ENCODE measurements at places on chromosomes 2 and 18.

DNA sequence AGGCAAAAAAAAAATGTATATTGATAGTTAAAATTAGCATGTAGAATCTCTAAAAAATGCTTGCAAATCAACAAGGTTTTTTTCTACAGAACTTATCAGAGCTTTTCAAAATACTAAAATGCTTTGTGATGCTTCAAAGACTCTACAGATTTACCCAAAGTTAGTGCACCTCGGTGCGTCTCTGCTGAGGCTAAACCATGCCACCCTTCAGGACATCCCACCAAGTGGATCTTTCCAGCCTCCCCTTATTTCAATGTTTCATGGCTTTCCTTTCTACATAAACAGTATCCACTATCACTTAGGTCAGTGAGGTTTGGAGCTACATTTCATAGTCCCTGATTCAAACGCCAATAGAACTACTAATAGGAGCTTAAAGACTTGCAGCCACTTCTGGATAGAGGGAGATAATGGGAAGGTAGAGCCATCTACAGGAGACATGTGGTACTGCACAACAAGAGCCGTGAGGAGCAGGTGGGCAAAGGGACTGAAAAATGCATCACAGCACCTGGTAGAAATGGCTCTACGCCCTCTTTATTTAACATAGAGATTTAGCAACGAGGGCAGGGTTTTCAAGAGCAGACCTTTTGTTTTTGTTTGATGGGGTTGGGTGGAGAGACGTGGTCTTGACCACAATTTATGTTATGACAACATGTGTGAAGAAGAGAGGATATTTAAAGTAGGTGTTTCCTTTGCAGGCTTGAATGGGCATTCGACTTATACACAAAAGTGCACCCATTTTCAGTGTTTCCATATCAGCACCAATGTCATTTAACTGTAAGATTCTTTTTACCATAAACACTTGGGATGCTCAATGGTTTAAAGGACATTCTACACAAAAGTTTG is 56.1 kb upstream of the SLC35G4 start:
- peak; percentile 42 for DNase-seq

DNA sequence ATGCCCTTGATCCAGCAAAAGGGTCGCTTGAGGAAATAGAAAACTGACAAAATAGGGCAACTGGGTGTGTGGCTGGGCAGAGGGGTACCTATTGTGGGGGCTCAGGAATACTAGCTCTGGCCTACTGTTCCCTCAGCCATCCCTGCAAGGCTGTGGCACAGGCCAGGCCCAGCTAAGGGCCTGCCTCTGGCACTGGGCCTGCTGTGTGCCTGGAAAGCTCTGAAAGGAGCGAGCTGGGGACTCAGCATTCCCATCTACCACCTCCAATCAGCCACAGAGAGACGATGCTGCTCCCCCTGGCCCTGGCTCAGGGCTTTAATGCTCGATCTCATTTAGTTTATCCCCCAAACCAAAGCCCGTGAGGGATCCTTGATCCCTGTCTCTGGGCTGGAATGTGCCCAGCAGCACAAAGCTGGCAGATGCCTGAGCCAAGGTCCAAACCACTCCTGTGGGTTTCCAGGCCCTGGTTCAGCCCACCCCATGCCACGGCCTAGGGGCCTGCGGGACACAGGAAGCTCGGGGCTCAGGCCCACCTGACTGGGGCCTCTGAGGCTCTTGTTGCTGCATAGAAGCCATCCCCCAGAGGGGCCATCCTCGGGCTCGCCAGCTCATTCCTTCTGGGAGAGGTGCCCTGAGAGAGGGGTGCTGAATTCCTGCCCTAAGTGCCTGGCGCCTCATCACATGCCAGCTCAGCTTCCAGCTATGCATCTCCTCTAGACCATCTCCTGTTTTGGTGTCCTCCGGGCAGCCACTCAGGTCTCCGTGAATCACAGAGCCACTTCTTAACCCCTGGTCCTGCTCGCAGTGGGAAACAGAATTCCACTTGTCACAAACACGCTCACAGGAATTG is 43.0 kb upstream of the KCNF1 start:
- DNase-seq, result no peak

DNA sequence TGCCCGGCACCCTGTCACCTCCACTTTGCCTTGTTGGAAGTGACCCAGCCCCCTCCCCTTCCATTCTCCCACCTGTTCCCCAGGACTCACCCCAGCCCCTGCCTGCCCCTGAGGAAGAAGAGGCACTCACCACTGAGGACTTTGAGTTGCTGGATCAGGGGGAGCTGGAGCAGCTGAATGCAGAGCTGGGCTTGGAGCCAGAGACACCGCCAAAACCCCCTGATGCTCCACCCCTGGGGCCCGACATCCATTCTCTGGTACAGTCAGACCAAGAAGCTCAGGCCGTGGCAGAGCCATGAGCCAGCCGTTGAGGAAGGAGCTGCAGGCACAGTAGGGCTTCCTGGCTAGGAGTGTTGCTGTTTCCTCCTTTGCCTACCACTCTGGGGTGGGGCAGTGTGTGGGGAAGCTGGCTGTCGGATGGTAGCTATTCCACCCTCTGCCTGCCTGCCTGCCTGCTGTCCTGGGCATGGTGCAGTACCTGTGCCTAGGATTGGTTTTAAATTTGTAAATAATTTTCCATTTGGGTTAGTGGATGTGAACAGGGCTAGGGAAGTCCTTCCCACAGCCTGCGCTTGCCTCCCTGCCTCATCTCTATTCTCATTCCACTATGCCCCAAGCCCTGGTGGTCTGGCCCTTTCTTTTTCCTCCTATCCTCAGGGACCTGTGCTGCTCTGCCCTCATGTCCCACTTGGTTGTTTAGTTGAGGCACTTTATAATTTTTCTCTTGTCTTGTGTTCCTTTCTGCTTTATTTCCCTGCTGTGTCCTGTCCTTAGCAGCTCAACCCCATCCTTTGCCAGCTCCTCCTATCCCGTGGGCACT is 4.5 kb downstream of the RETREG2 start:
- DNase-seq, result no peak

DNA sequence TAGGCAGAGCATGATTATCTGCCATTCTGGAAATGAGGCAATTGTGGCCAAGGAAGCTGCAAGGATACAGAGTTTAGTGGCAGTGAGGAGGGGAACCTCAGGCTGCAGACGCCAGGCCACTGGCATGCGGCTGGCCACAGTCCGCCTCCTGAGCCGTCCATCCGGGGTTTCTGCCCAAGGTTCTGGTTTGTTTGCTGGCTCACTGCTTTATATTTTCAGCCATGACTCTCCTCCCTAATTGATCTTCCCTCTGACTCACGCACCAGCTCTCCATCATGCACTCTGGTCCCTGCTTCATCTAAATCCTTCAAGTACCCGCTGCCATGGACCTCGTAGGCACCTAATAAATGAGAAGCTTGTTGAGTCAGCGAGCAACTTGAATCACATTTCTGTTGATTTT is 107.8 kb upstream of the REV1 start:
- DNase-seq, result no peak

- no peak for DNase-seq
Observed at GRCh38 chr2:64793701-64794100, 140.0 kb upstream of the SERTAD2 start.

- no peak for DNase-seq
Observed at GRCh38 chr2:233691443-233692433, 952 bp upstream of the UGT1A6 start.

- DNase-seq, result no peak
Observed at GRCh38 chr2:122519366-122519765, 763.9 kb downstream of the TSN start.

- DNase-seq, result no peak
Observed at GRCh38 chr2:24919506-24920097, 435 bp downstream of the ADCY3 start.

- DNase-seq, result no peak
Observed at GRCh38 chr2:8535821-8536685, 145.8 kb upstream of the ID2 start.

DNA sequence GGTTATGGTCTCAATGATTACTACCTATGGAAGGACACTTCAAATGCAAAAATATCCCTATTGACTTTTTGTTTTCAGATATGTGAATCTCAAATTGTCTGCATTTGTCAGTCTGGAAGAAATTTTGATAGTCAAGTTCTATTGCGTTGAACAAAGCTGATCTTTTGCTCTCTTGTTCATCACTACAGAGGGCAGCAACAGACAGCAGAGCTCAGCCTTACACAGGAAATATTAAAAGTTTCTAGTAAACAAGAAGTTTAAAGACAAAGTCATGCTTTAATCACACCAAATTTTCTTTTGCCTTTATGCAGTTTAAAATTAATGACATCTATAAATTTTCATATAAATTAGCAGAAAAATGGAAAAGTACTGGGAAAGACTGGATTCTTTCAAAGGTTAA is 617.5 kb downstream of the NR4A2 start:
- no peak for DNase-seq

GRCh38 chr18:49754866-49755265 is 58.5 kb downstream of the ACAA2 start:
- no peak for DNase-seq

DNA sequence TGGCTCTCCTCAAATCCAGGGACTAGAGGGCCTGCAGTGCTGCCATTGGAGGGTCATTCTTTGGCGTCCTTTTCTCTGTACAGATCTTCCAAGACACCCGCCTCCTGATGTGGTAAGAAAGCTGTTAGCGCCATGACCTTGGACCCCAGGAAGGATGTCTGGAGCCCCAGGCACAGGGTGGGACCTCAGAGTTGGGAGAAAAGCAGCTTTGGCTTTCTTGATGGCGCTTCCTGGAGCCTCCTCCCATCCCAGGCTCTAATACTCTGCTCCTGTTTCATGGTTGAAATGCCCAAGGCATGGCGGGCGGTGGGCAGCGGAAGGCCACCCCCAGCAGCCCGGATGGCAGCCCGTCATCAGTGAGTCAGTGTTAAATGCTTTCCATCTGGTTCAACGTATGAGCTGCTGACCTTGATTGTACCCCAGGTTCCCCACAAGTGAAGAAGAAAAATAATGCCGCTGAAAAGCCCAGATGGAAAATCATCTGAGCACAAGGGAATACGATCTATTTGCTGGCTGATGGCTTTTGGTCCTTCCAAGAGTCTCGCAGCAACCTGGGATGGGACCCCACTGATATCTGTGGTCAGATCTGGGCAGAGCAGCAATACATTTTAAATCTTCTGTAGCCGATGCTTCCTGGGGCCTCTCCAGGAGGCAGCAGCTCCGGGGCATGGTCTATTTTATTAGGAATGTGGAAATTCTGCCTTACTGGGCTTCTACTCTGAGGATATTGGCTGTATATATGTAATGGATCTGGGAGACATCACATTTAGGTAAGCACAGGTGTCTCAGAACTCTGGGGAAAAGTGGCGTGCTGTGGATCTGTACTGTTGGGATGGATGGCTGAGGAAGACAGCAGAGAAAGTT is 15.1 kb downstream of the ACKR3 start:
- DNase-seq, result no peak

- DNase-seq, result no peak
Observed at GRCh38 chr2:223508372-223508771, 93.8 kb downstream of the SCG2 start.

GRCh38 chr2:38533757-38534545 is 68.8 kb downstream of the HNRNPLL start:
- no peak for DNase-seq

GRCh38 chr18:60019463-60019840 is 119.7 kb downstream of the PMAIP1 start:
- no peak for DNase-seq

DNA sequence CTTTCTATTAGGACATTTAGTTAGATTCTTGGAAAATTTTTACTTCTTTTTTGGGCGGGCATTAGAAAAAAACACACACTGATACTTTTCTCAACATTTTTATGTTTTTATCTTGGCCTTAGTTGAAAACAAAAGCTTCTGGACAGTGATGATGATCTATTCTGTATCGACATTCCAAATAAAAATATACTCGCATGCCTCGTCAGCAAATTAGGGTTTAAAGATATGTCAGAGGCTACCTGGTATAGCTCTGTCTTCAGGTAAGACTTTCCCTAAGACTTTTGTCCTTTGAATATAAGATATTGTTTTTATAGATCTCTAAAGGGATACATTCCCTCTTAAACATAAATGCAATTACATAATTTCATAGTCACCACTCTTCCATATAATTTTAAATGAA is 816.8 kb downstream of the LRP1B start:
- DNase-seq, result no peak

DNA sequence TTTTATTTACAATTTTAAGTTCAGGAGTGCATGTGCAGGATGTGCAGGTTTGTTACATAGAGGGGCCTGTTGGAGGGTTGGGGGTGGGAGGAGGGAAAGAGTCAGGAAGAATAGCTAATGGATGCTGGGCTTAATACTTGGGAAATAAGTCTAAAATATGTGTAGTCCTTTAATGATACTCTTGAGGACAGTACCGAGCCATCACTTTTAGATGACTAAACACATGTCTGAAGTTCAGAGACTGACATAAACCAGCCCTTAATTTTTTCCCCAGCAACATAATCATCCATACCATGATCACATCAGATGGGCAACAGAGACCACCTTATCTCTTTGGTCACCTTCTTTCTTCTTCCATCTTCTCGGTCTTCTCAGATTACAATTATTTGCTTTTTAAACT is 189.1 kb upstream of the COL3A1 start:
- no peak for DNase-seq

- no peak for DNase-seq
Observed at GRCh38 chr2:69815717-69816116, 13.7 kb upstream of the GMCL1 start.

GRCh38 chr18:51068105-51068504 is 38.1 kb downstream of the SMAD4 start:
- no peak for DNase-seq

- no peak for DNase-seq
Observed at GRCh38 chr2:201881741-201882140, 75.4 kb downstream of the CDK15 start.

DNA sequence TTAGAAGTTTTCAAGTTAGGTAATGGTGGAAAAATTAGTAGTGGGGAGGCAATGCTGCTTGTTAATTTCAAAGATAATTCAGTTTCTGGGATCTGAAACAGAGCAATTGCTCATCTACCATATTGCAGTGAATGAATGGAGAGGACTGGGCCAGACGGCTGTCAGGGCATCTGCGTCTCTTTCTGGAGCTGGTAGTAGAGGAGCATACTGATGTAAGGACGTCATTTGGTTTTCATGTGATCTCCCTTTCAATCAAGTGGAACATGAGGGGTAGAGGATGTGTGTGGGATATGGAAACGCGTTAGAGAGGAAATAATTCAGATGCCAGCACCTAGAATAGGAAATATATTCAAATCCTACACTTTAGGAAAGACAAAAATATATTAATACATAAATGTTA is 490.3 kb downstream of the ADCYAP1 start:
- no peak for DNase-seq
